ENCODE measurements at places on chromosomes 13 and 19. TPM values are rescaled to one million over a fixed set of nuclear protein-coding genes. Genes with fewer than 3 reads are reported as not detected.

Gene CLIP3
- total RNA-seq = 4.1 TPM

Gene ERCC5
- 25.7 TPM for total RNA-seq

Gene NAA16
- 7.0 TPM for total RNA-seq

Gene CCDC8
- total RNA-seq = 28.1 TPM

Gene PSG6
- not detected for total RNA-seq

Gene TMEM59L
- total RNA-seq = 1.6 TPM

Gene SLC8A2
- total RNA-seq = 0.11 TPM

Gene HPN
- total RNA-seq = 5.6 TPM

Gene KIR2DL4
- total RNA-seq = not detected

Gene MAP4K1
- 1.3 TPM for total RNA-seq

Gene CERS1
- total RNA-seq = 0.24 TPM

Gene CRTC1
- total RNA-seq = 9.1 TPM

Gene S1PR5
- 0.13 TPM for total RNA-seq

Gene LGALS14
- total RNA-seq = not detected

Gene MUC16
- total RNA-seq = not detected

Gene POU2F2
- total RNA-seq = 0.91 TPM

Gene ATP4A
- total RNA-seq = not detected

Gene LSR
- total RNA-seq = 4.5 TPM

Gene SHANK1
- 0.40 TPM for total RNA-seq

Gene MYDGF
- total RNA-seq = 23.2 TPM

Gene HSH2D
- total RNA-seq = 0.32 TPM

Gene GTPBP3
- total RNA-seq = 9.3 TPM

Gene FLT3LG
- 3.6 TPM for total RNA-seq

Gene MIDN
- 54.1 TPM for total RNA-seq

Gene PSG1
- not detected for total RNA-seq

Gene PTPRH
- total RNA-seq = 0.54 TPM

Gene RAP2A
- total RNA-seq = 12.1 TPM

Gene CFAP97D2
- not detected for total RNA-seq

Gene ZNF491
- 3.1 TPM for total RNA-seq

Gene MATK
- total RNA-seq = 0.24 TPM

Gene KCNN1
- total RNA-seq = not detected

Gene ATXN8OS
- total RNA-seq = not detected

Gene IGFLR1
- total RNA-seq = 2.9 TPM

Gene TPTE2
- not detected for total RNA-seq

Gene CBY2
- not detected for total RNA-seq
